Psoas muscle (tissue), 8 donors: ENCODE measurements at places on chromosomes 13 and 19. TPM values are rescaled to one million over a fixed set of nuclear protein-coding genes. Genes with fewer than 3 reads are reported as not detected.
A peak's percentile ranks its signal among the peaks of the same experiment; 100 is the strongest.

- DNase-seq = peak; percentile 54
Observed at GRCh38 chr19:2129486-2129885, 21.9 kb downstream of the AP3D1 start.

GRCh38 chr13:106689906-106690305 is 122.0 kb upstream of the ARGLU1 start:
- DNase-seq = no peak

DNA sequence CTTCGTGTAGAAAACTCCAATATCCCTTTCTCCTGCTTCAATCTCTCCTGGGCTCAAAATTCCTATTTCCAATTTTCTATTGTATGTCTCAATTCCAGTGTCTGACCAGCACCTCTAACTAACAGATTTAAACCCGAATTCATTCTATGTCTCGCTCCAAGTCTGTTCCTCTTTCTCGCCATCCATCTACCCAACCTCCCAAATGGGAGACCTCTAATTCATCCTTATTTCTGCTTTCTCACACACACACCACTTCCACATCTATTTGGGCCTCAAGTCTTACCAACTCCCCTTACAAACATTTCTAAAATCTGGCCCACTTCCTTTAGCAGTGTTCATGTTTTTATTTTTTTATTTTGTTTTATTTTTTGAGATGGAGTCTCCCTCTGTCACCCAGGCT is 53.3 kb downstream of the MBD3L2B start:
- no peak for DNase-seq

DNA sequence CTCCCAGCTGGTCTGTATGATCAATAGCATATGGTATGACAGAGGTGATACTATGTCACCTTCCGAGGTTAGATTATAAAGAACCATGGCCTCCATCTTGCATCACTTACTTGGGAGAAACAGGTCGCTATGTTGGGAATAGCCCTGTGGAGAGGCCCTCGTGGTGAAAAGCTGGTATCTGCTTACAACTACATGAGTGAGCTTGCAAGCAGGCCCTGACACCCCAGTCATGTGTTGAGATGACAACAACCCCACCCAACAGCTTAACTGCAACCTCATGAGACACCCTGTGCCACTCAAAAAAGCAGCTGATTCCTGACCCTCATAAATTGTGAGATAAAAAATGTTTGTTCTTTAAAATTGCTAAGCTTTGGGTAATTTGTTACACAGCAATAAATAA is 18.8 kb downstream of the MTRF1 start:
- no peak for DNase-seq

DNA sequence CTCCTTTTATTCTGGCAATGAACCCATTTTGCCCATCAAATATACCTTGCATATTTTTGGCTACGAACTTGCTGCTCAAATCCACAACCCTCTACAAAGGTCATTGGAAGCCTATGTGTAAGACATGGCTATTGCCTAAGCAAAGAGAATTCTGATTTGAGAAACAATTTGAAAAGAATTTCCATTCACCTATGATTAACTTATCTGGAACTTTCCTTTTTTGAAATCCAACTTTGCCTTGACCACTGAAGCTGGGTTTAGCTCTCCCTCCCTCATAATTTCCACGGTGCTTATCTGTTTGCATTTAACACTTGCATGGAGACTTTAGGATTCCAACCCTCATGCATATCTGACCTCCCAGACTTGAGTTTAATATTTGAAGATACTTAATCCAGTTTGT is 1514.7 kb upstream of the SLC10A2 start:
- DNase-seq = no peak

GRCh38 chr19:17136021-17136420 is 60.4 kb downstream of the MYO9B start:
- DNase-seq = no peak

GRCh38 chr13:49357694-49358093 is 86.2 kb downstream of the CAB39L start:
- DNase-seq = no peak

DNA sequence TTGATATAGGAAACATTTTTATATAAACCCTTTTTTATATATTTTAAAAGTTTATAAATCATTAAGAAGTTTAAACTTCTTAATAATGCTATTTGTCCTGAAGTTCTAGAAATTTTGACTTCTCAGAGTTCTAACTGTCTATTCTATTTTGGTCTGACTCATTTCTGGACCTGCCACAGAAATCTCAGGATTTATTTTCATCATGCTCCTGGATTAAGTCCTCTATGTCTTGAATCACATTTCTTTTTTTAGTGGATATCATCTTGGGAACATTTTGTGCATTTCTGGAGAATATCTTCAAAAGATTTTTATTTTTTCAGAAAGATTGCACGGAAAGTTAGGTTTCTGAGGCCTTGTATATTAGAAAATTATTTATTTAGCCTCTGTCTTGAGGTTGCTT is 289.1 kb downstream of the NDFIP2 start:
- no peak for DNase-seq

The ZFR2 gene
- total RNA-seq = not detected

The CGB1 gene
- total RNA-seq = not detected

The LILRA1 gene
- total RNA-seq = 0.34 TPM

The LGALS14 gene
- not detected for total RNA-seq

The ZNF177 gene
- not detected for total RNA-seq

The DMKN gene
- 0.45 TPM for total RNA-seq
